Stimulated activated CD4-positive, alpha-beta T cell treated with anti-CD3 and anti-CD28 coated beads, Interleukin-15, amount 100 ng/mL, for 1 hour (primary cell): ENCODE measurements at places on chromosomes 5 and 9.

DNA sequence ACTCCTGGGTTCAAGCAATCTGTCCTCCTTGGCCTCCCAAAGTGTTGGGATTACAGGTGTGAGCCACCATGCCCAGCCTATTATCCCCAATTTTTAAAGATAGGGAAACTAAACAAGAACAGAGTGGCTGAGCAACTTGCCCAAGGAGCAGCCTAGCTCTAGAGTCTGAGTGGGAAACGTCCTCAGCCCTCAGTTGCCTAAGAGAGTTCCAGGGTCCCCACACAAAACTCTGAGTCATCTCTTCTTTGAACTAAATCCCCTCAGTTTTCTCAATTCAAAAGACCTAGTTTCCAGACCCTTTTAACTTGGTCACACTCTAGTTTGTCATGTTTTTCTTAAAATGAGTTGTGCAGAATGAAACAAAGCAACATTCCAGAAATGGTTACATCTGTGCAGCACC is 33.5 kb downstream of the GGTA1 start:
- DNase-seq, result no peak

- DNase-seq, result no peak
Measured at GRCh38 chr5:133381571-133382365, 230.6 kb downstream of the FSTL4 start.

- DNase-seq, result no peak
Measured at GRCh38 chr9:35271637-35272036, 109.8 kb downstream of the UNC13B start.

DNA sequence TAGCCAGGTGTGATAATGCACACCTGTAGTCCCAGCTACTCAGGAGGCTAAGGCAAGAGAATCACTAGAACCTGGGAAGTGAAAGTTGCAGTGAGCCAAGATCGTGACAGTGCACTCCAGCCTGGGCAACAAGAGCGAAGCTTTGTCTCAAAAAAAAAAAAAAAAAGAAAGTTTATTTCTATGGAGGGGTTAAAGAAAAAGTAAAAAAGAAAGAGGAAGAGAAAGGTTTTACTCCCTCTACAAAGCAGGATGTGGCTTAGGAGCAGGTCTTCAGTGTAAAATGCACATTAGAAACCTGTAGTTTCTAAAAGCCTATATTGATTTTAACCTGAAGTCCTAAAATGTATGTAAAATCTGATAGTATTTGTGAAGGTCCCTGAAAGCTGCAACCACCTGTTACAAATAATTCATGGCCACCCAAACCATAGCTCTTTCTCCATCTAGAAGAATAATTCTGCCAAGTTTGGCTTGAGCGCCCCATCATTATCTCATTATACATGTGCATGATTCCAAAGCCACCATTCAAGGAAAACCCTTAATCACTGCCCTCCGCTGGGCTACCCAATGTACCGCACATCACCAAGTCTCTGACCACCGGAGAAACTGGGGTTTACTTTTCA is 3.4 kb downstream of the FNBP1 start:
- DNase-seq, result no peak

- no peak for DNase-seq
Measured at GRCh38 chr5:68465133-68465532, 249.6 kb downstream of the PIK3R1 start.

GRCh38 chr9:10612641-10613398 is at the start of gene PTPRD:
TSS of gene PTPRD (minus strand) at chr9:10613002.
- DNase-seq, result no peak

DNA sequence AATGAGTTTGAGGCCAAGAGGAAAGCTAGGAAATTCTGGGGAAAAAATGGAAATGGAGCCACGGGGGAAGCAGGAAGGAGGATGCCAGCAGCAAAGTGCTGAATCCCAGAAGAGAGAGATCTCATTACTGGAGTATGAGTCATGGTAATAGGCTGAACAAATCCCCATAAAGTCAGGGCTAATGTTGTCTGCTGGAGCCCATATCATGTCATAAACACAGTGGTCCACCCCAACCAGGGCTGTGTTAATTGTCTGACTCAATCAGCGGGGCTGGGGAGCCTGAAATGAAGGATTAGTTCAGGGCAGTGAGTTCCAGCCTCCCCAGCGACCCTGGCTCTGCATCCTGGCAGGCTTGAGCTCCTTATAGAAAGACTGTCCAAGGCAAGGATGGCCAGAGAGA is 68.8 kb downstream of the TLR4 start:
- DNase-seq, result no peak

DNA sequence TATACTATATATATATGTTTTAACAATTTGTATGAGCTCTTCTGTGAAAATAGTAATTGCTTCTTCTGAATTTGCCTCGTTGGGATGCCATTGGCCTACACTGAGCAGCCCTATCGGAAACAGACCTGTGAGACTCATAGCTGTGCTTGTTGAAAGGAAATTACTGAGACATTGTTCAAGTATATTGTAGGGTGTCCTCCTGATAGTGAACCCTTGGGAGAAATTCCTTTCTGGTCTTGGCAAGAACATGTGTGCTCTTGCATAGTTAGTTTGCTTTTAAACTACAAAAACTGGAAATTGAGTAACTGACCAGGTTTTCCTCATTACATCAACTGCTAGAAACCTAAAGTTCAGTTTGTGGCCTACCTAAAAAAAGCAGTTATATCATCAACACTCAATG is 160.9 kb downstream of the LURAP1L start:
- no peak for DNase-seq

- DNase-seq, result no peak
Measured at GRCh38 chr5:150272531-150272930, 17.0 kb downstream of the CAMK2A start.

DNA sequence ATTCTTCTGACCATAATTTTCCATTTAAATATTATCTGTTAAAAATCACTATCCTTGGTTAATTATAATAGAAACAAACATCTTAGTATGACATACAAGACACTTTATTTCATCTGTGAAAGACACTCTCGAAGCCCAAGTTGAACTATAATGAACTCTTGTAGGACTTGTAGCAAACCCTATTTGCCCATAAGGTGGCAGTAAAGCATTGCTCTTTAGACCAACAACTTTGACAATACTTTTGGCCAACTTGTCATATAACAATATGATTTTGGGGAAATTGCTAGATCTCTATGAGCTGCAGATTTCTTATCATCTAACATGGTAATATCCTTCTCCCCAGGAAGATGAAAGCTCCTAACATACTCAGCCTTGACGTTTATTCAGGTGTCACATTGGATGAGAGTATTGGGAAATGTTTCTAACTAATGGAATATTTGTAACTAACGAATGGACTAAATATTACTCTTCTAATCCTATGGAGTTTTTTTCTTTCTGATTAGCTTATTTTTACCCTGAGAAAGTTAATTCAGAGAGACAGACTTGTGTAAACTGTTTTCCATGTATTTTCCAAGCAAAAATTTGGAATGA is 11.0 kb downstream of the SPINK14 start:
- DNase-seq, result no peak

DNA sequence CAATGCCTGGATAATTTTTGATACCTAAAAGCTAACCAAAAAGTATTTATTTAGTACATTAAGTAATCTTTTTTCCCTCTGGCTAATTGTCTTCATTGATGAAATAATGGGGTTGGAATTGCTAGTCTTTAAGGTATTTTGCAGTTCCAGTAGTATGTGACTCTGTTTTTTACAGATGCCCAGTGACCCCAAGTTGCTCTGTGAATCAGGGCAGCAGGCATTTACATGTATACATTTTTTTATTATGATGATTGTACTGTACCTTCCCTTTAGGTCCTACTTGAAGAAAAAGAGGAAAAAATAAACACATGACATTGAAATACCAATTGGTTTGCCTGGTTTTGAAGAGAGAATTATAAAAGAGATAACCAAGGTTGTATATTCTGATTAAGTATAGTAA is 385.5 kb downstream of the ADGRV1 start:
- DNase-seq, result no peak
